Hepatocyte (in vitro differentiated cells): ENCODE measurements at places on chromosomes 4 and X.

DNA sequence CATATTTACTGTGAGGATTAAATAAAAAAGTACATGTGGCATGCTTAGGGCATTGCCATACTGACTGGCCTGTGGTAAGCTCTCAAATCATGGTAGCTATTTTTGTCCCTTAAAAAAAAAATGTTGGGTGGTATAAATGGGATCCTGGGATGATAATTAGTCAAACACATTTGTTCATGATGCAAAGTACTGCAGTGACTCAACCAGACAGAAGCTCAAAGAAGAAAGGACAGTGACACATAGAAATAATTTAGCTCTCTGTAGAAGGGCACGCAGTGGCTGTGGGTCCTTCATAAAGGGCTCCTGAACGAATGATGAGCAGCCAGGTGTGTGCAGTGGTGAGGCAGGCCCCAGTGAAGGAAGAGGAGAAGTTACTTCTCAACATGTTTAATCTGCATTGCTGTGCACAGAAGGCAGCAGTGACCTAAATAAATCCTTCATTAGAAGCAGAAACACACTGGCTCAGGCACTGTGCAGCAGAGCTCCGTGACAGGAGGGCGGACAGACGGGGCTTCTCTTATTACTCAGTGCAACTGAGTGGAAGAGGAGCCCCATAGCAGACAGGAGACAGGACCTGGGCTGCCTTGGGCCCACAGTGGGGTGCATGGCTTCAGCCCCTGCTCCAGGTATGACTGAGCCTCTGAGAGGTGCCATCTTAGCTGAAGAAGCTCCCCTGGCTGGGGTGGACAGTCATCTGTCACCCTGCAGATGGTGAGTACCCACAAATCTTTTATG is 20.3 kb downstream of the HS3ST1 start:
- DNase-seq: no peak

GRCh38 chrX:48897157-48897624 is 377 bp downstream of the TIMM17B start:
- peak; percentile 93 for DNase-seq

DNA sequence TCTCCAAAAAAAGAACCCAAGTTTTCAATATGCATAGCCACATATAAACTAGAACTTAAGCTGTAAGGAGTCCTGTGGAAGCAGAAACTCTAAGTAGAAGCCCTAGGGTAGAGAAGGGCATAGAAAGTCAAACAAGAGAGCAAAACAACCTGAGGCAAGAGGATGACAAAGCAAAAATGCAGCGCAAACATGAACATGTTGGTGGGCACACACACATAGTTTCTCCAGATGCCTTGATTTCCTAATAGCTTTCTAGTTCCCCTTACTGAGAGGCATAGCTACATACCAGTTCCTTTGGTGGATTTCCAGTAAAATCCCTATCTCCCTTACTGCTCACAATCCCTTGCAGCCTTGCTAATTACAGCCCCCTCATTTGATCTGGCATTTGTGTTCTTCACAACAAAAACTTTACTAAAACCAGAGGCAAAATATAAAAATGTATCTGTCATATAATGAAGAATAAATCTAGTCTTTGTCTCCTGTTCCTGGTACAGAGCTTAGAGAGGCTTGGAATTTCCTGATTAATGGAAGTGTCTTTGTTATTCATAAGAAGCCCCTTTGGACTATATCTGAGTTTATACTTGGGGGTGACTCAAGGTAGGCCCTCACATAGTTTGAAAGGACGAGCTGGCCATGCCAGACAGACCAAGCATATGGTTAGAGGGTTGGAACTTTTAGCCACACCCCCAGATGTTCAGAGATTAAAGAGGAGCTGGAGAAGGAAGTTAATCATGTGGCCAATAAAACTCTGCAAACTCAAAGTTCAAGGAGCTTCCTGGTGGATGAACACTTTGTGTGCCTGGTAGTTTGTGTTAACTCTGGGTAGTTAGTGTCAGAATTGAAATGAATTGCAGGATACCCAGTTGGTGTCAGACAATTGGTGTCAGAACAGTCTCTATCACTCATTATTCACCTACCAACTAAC is 52.7 kb upstream of the ZCCHC13 start:
- peak; percentile 55 for DNase-seq

DNA sequence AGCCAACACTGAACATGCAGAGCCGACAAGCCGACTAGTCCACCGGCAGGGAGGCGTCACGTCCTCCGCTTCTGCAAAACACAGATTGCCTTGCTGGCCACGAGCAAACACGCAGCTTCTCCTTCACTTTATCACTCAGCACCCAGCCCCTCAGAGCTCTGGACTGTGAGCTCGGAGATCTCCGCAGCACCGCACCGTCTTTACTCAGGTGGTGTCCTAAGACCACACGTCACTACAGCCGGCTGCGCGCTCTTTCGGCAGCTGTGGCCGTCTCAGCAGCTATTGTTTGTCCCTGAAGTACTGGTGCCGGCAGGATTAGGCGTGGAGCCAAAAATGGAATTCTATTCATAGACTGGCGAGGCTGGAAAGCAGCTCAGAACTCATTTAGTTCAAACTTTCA is 72.0 kb downstream of the FAT1 start:
- peak; percentile 60 for DNase-seq

GRCh38 chr4:152687974-152688599 is 8.3 kb upstream of the TMEM154 start:
- no peak for DNase-seq
